Cardiac septum (tissue), 1 donor: ENCODE measurements at places on chromosomes 3 and 15. TPM values are rescaled to one million over a fixed set of nuclear protein-coding genes. Genes with fewer than 3 reads are reported as not detected.

DNA sequence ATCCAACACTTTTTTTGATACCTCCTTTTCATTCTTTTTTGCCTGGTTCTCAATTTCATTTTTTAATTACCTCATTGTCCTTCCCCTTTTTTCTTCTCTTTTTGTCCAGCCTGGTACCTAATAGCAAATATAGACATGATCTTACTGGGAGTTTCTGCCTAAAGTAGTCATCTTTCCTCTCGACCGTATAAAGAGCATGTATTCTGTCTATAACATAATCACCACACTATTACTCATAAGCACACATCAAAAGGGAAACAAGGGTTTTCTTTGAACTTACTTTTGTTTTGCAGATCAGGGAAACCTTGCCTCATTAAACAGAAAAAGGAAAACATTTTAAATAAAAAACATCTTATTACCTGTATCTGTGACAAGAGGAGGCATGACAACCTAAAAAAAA is 33.0 kb downstream of the FAM98B start:
- no peak for DNase-seq

GRCh38 chr3:10501664-10502052 is 3.7 kb downstream of the ATP2B2 start:
- DNase-seq = no peak

- no peak for DNase-seq
These were observed 252.5 kb downstream of the ISL2 start for GRCh38 chr15:76588811-76589747.

DNA sequence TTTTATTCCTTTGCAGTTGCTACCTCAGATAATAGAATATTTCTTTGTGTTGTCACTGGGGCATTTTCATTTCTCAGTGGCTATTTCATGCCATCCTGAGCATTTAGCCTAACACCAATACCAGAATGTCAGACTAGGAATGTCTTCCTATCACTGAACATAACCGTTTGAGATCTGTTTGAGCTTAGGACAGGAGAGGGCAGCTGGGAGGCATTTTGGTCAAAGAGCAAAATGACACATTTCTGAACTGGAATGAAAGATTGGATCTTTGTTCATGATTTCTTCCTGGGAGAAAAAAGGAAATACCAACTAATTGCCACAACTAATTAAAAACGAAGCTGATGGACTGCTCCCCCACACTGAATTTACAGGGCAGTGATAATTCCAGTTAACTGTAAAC is 921.3 kb upstream of the NR2F2 start:
- no peak for DNase-seq

CHRD gene
- total RNA-seq = 7.0 TPM

PPM1L gene
- 28.8 TPM for total RNA-seq
